Naive B cell (primary cell): ENCODE measurements at places on chromosomes 12 and 14. TPM values are rescaled to one million over a fixed set of nuclear protein-coding genes. Genes with fewer than 3 reads are reported as not detected.
A peak's percentile ranks its signal among the peaks of the same experiment; 100 is the strongest.

DNA sequence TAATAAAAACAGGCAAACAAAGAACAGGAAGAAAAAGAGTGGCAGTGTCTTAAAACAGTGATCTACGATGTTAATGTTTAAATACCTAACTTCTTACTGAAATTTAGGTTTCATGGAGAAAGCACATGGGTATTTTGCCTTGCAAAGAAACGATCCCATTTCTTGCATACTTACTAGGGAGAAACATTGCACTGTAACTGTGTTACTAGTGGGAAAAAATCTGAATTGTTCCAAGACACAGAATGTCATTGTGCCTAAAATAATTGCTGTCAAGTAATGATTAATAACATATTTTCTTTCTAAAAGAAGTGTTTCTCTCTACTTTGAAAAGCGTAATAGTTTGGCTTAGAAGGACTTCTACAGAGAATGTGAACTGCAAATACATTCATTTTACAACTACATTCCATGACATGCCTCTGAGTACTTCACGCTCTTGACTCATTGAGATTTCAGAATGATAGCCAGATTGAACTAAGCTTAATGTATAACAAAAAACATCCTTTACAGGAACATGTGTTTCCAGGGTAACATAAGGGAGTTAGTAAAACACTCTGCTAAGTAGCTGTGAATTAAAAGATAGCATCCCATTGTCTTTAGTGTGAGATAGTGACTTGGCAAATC is 256.2 kb upstream of the CPNE8 start:
- DNase-seq = no peak

DNA sequence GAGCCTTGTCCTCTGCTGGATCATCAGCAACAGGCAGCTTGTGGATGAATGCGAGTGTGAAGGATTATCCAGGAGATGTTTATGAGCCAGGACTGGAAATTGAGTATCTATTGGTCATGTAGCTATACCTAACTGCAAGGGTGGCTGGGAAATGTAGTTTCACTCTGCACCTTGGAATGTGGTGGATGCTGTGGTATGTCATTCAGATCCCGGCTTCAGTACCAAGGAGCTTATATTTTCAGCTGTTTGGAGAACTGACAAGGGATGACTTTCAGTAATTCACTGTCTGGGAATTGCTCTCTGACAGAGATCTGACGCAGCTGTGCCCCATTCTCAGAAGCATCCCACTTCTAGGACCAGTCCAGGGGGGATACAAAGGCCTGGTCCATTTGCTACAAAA is 792.3 kb upstream of the NOVA1 start:
- no peak for DNase-seq

- no peak for DNase-seq
Observed at GRCh38 chr12:12254553-12254952, 12.3 kb downstream of the LRP6 start.

DNA sequence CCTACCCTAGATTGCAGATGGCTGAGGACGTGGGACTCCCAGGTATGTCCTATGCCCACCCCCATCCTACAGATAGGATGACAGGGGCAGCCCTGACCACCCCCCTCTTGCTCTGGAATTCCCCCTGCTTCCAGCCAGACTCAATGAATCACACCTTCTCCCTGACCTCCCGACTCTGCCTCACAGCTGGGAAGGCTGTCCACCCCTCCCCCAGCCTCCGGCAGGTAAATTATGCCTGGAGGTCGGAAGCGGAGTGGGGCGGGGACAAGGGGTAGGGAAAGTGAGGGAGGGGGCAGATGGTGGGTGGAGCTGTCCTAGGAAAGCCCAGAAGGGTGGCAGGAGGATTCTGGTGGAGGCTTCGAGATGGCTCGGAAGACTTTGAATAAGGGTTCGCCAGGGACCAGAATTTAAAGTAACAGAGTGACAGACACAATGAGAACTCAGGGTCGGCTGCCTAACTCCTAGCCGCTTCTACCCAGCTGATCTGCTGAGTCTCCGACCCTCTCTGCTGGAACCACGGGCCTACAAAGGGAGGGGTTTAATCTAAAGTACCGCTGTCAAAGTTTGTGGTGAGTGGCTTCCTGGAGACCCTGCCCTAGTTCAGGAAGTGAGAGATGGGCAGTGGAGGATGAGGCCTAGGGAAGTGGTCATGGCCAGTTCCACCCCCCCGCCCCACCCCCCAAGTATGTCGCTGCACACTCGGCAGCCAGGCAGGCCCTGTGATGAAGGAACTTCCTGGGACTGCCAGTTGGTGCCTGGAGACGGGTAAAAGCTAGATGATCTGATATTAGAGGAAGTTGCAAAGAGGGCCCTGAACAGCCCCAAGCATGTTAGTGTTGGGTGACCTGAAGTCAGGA is 4.2 kb downstream of the PLEKHG3 start:
- DNase-seq = peak; percentile 23

DNA sequence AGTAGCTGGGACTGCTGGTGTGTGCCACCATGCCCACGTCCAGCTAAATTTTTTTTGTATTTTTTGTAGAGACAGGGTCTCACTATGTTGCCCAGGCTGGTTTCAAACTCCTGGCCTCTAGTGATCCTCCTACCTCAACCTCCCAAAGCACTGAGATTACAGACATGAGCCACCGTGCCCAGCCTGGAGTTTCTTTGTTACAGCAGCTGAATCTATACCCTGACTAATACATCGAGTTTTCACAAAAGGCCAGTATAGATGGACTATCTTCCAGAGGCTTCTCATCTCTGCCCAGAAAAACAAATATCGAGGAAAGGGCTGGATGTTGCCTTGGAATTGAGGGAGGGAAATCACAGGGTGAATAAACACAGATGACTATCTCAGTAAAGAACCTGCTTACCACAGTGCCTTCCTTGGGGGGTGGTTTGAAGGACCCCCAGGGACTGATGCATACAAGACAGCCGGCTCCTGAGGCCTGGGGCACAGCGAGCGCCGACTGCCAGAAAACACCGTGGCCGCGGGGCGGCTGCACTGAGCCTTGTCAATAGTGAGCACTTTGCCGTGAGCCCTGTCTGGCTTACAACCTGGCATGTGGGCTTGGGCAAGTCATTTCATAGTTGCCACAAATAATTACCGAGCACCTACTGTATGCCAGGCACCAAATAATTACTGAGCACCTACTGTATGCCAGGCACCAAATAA is 111.9 kb downstream of the SCARB1 start:
- DNase-seq = no peak

DNA sequence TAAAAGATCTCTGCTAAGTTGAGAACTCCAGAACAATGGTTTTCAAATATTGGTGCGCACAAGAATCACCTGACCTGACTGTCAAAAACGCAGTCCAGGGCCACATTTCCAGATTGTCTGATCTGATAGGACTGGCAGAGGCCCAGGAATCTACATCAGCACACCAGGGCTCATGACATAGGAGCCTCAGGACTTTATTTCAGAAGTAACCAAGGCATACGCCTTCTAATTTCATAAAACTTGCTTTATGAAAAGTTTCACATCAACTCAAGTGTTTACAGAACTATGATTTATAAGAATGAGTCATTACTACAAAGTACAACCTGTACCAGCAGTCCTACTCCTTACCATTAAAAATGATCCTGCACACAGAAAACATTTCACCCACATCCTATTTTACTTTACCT is 47.7 kb upstream of the PTPRO start:
- no peak for DNase-seq

GRCh38 chr14:89165189-89166181 is 251.5 kb downstream of the FOXN3 start:
- DNase-seq = peak; percentile 25

GLS2 gene
- 1.6 TPM for polyA plus RNA-seq

LTA4H gene
- polyA plus RNA-seq = 203 TPM

OAS1 gene
- polyA plus RNA-seq = 67.0 TPM
